ENCODE measurements at places on chromosomes 1 and 21.

DNA sequence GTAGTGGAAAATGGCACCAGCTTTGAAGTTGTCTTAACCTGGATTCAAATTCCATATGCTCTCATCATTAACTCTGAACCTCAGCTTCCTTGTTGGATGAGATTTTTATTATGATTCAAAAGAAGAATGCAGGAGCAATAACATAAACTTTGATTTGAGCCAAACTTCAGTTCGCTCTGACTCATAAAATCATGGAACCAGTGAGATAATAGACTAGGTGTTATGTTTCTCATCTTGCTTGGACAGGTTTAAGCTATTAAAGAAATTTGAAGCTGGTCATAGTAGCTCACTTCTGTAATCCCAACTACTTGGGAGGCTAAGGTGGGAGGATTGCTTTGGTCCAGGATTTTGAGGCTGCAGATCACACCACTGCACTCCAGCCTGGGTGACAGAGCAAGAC is 172.8 kb downstream of the CLEC20A start:
- DNase-seq, result no peak

GRCh38 chr1:183101841-183102276 is 78.6 kb downstream of the LAMC1 start:
- DNase-seq, result no peak

GRCh38 chr1:209040351-209040750 is 543.2 kb upstream of the CAMK1G start:
- no peak for DNase-seq

GRCh38 chr1:93602101-93602500 is 79.5 kb downstream of the BCAR3 start:
- no peak for DNase-seq

DNA sequence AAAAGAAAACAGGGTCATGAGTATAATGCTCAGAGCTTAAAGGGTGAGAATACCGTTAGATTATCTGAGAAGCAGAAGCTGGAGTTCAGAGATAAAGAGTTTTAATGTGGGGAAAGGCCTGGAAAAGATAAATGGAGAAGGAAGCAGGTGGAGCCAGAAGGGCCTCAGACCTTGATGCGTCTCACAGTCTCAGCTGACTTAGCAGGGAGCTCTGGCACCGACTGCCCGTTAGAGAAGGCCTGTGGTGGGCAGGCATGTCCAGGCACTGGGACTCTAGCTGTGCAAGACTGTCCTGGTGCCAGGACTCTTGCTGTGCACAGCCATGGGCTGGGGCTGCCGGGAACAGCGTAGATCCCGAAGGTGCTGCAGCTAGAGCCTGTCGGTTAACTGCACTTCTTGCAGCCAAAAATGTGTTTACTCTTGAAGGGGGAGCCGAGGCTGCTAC is 3.8 kb upstream of the SLAMF9 start:
- DNase-seq, result no peak

DNA sequence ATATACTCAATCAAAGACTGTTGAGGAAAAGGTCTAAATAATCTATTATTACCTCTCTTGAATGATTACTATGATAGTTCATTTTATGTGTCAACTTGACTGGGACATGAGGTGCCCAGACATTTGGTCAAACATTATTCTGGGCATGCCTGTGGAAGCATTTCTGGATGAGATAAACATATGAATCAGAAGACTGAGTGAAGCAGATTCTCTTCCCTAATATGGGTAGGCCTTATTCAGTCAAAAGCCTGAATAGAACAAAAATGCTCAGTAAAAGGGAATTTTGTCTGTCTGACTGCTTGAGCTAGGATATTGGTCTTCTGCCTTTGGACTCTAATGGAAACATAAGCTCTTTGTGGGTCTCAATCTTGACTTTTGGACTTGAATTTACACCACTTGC is 73.3 kb upstream of the SOX13 start:
- DNase-seq, result no peak

GRCh38 chr1:61169634-61170033 is 87.3 kb downstream of the NFIA start:
- DNase-seq, result no peak

- no peak for DNase-seq
These were observed 15.6 kb upstream of the TACSTD2 start for GRCh38 chr1:58592522-58593134.

- no peak for DNase-seq
These were observed 15.6 kb downstream of the GBP5 start for GRCh38 chr1:89257041-89257440.

DNA sequence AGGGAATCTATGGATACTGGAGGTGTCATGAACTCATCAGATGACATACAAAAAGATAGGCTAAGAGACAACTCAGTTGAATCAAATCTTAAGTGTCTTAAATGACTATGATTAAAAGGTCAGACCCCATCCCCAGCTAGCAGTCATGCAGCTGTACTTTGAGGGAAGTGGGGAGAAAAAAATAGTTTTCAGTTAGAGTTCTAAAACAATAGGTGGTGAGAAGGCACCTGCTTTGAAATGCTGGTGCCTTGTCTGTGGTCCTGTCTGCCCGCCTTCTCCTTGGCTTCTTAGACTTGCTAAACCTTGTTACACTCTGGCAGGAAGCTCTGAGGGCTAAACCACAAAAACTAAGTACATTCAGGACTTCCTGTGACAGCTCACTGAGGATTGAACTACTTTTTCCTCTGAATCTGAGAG is 15.3 kb downstream of the CD2 start:
- peak; percentile 83 for DNase-seq
